OCI-M1 (cell line): ENCODE measurements at places on chromosomes 4 and X.

GRCh38 chrX:108310506-108310905, 127.7 kb downstream of the COL4A6 start:
- no peak for DNase-seq

DNA sequence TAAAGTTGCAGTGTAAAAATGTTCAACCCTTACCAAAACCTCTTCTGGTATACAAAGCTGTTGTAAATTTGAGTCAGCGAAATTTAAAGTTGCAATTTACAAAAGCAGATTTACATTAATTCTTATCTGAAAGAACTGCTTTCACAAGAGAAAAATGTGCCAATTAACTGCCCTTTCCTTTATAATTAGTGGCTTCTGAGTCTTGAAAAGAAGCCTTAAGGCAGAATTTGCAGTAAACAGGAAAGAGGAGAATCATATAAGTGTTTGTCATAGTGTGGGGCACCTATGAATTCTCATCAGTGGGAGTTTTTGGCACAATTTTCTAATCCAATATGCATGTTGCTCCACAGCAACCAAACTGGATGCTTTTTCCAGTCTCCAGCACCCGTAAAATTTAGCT, 125.3 kb upstream of the GABRG1 start:
- DNase-seq, result no peak

- DNase-seq, result no peak
These were observed 687.2 kb upstream of the AADAT start for GRCh38 chr4:170776983-170777382.

DNA sequence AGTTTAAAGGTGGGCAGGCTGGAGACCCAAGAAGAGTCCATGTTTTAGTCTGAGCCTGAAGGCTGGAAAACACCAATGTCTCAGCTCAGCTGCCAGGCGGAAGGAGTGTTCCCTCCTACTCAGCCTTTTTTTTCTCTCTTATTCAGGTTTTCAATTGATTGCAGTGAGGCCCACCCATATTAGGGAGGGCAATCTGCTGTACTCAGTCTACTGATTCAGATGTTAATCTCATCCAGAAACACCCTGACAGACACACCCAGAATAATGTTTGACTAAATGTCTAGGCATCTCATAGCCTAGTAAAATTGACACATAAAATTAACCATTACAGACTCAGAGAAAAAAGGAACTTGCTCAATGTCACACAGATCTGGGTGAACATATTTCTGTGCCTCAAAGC, 347.1 kb downstream of the GBA3 start:
- peak; percentile 17 for DNase-seq

- peak; percentile 69 for DNase-seq
These were observed 26.4 kb upstream of the TMPRSS11B start for GRCh38 chr4:68271851-68272357.

- DNase-seq, result peak; percentile 27
These were observed 29.0 kb downstream of the PDHA1 start for GRCh38 chrX:19372547-19373331.

DNA sequence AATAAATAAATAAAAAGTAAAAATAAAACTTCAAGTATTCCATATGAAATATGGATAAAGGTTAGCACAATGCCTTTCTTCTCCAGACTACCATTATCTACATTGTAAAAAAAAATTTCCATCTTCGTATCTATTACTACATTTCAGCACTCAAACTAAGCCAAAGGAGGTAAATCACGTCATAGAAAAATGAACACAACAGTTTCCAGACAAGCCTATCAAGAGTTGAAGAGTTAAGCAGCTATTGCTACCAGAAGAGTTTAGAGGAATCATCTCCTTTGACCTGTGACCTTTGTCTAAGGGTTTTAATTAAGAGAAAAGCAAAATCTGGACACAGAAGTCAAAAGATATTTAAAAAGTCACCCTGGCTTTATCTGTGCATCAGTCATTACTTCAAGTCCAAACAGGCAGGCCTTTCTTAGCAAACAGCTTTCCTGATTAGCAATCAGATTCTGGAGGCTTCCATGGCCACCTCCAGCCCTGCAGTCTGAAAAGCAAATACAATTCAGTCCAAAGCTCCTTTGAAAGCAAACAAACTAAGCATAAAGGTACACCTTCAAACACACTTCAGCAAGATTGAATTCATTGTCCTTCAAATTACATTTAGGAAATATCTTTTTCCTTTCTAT, 82.2 kb downstream of the APBB2 start:
- DNase-seq, result no peak

- peak; percentile 82 for DNase-seq
These were observed at the start of gene PKD2 for GRCh38 chr4:88007304-88008121. Gene PKD2 (plus strand): TSS chr4:88007635. CDS start chr4:88007734, 99 bp downstream.

GRCh38 chr4:11625211-11625610, 196.5 kb upstream of the HS3ST1 start:
- no peak for DNase-seq

DNA sequence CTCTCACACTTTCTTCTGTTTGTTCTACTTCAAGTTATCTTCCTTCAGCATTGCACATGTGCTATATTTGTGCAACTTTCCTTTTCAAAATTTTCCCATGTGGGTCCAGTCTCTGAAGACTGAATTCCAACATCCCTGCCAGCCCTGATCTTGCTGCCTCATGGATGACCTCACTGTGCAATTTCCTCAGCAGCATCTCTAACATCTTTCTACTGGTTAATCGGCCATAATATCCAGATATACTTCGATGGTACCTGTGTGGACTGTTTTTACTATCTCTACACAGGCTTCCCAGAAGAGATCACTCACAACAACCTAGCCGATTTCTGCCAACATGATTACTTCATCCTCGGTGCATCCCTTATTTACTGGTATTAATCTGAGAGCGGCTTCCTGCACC, 41.5 kb downstream of the GPM6A start:
- peak; percentile 50 for DNase-seq

DNA sequence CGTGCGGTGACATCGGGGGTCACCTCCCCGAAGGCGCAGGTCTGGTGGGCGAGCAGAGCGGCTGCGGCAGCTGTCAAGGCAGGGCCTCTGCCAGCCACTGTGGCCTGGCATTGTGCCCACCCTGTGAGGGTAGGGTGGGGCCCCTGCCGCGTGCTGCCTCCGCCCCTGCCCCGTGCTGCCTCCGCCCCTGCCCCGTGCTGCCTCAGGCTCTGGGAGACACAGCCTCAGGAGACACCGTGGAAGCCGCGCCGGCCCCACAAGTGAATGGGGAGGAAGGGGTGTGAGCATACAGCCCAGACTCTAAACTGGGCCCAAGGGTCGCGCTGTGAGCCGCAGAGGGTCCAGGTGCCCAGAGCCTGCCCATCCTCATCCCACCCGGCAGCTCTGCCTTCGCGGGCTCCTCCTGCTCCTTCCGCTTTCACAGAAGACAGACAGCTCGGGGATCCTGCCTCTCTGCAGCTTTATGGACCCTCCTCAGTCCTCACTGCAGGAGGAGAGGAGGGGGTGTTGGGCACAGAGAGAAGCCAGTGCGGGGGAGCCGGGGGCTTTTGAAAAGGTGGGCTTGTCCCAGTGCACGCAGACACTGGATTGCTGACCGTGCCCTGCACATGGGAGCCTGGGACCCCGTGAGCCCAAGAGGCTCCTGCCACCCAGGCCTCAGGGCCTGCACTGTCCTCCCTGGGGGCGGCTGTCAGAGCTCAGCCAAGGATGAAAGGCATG, 27.4 kb downstream of the PCGF3 start:
- no peak for DNase-seq

DNA sequence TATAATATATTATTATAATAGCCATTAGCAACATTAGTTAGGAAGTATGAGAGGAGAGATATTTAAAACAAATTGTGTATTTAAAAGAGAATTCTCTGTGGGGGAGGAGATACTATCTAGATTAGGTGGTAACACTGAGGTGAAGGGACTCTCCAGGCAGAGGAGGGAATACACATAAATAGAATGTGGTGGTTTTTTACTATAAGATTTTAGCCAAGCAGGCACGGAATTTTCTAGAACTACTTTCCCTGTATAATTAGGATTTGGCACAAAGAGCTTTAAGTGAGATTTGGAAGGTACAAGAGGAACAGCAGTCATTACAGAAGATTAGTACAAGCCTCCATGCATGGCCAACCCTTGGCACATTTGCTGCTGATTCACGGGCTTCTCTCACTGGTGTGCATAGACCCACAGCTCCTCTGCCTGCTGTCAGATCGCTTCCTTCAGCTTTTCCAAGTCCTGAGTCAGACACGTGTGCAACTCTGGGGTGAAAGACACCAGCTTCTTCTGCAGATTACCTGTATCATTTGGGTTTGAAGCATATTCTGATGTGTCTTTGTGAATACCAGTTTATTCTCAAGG, 685.5 kb downstream of the KCTD8 start:
- peak; percentile 23 for DNase-seq

- DNase-seq, result peak; percentile 69
These were observed 35.7 kb upstream of the CDS1 start for GRCh38 chr4:84547211-84547610.

DNA sequence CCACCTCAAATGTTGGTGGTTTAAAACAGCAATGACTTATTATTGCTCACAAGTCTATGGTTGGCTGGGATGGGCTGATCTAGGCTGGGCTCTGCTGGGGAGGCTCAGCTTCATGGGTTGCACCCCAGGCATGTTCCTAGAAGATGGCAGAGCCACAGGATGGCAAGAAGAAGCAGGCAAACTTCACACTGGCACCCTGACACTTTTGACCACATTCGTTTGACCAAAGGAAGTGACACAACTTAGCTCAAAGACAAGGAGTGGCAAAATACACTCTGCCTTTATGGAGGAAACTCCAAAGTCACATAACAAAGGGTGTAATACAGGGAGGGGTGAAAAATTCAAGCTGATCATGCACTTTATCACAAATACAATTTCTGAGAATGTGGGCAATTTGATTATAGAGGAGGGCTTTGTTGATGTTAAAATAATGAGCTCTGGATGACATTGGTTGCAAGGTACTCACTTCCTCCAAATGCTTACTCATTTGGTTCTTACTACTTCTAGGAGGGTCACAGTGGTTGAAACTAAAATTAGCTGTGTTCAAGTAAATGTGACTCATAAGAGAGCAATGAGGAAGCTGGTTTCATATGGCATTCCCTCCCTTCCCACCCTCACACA, 249.2 kb upstream of the RPS6KA3 start:
- DNase-seq, result peak; percentile 65

GRCh38 chr4:113635739-113636437, 125.7 kb downstream of the CAMK2D start:
- DNase-seq, result no peak

GRCh38 chr4:113144091-113144490, 94.6 kb downstream of the ANK2 start:
- DNase-seq, result no peak

DNA sequence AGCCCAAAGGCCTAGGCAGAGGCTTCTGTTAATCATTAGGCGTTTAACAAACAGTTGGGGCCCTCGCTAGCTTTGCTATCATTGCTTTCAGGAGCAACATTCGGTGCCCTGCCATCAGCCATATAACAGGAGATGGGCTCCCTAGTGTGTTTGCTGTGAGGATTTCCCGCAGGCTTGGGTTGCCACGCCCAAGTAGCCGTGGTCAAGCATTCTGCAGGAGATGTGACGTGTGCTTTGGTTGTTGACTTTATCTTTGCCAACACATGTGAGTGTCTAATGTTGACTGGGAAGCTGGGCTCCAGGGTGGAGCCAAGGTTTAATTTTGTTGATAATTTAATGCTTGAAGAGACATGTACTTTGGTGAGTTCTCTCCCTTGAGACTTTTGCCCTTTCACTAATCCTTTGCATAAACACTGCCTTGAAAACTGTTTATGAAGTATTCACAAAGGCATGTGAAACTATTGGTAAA, 184.6 kb upstream of the KIT start:
- peak; percentile 93 for DNase-seq

DNA sequence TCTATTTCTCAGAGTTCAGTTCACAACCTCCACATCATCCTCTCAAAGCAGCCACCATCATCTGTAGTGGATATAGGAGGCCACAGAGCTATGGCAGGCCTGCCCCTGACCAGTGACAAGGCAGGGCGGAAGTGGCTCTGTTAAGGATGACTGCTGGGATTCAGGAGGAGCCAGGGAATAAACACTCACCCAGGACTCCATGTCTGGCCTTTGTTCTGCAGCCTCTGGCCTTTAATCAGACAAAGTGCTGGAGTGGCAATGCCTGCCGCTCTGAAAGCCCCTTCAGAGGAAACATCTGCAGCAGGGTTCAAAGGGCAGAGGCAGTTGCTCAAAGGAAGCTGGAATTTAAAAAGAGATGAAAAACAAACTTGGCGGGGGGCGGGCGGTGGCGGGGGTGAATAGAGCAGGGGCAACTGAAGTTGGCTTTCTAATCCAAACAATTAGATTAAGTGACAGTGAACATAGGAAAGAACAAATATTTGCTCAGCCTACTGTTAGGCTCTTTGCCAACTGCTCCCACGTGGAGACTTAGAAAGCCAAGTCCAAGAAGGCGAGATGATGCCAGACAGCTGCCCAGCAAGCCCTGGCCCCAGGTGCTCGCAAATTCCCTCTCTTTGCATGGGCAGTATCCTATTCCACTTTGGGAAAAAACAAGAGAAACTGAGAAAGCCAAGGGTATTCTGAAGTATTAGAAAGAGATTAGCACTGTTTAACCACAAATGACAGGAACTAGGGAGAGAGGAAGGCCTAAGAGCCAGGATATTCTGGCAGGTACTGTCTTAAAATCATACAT, 5.5 kb downstream of the MPP1 start:
- DNase-seq, result no peak

DNA sequence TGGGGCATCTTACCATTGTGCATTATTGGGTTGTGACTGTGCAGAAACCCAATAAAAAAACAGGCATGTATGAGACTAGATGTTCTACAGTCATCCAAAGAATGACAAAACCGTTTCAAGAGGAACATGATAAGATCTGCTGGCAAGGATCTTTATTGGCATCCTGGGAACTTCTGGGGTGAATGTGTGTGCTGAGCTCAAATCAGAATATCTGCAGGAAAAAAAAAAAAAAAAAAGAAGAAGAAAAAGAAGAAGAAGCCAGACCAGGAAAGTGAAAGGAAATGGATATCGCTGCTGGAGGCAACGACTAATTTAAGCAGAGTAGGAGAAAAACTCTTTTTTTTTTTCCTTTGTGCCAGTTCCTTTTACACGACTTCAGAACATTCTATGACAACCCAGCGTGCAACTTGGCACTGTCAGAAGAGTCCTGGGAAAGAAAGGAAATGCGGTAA, 484.2 kb upstream of the BOD1L1 start:
- DNase-seq, result peak; percentile 26

DNA sequence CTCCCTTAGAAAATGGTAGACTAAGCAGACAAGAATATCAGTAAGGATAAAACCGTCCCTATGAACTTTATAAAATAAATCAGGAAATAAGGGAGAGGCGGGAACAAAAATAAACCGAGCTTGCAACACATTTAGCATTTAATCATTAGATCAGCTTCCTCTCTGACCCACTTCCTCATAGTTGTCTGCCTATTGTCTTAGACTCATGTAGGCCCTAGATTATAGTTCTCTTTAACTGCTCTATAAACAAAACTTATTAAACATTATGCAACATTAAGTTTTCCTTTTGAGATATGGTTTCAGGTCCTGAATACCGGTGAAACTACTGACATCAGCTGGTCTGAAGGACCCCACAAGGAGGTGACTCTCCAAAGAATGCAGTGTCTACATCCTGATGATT, 15.8 kb upstream of the SRD5A3 start:
- peak; percentile 35 for DNase-seq
